ENCODE measurements at places on chromosomes 7 and 10.

DNA sequence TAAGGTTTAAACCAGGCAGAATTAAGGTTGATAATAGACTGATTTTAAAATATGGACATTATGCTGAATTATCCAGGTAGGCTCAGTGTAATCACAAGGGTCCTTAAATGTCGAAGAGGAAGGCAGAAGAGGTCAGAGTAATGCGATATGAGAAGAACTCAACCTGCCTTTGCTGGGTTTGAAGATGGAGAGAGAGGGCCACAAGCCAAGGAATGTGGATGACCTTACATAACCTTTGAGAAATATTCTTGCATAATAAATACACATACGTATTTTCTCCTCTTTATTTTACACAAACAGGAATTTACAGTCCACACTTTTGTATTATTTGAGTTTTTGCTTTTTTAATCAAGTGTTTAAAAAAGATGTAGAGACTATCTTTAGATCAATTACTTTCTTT lies 88.5 kb downstream of the ST7 start:
- no peak for DNase-seq

GRCh38 chr7:55129541-55130394 lies 111.0 kb downstream of the EGFR start:
- DNase-seq, result peak; percentile 38

DNA sequence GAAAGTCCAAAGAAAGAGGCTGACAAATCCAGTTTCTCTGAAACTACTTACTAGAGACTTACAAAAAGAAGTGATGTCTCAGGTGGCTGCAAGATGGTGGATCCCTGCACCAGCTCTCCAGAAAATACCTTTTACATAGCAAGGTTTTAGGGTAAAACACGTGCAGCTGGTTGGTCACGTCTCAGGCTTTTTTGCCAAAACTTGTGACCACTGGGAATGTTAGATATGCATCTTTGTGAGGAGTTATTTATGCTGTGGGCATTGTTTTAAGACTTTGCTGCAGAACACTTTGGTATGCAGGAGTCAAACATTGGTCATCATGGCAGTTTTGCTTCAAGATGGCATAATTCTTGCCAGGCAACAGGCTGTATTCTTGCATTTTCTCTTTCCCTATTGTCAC lies 1352.8 kb downstream of the REEP3 start:
- no peak for DNase-seq

DNA sequence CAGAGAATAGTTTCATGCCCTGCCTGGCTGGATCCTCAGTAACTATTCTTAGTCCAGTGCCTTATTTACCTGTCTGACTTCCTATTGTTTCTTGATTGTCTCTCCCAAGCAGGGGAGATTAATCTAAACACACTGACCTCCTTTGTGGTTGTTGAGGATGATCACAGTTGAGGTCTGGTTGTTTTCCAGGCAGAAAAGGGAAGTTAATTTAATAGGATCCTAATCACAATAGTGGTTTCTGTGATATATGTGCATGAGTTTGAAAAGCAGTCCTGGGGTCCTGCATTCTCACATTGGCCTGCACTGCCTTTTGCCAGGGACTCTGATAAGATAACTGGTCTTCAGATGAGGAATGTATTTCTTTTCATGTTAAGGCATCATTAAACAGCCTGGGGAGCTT lies 130.1 kb downstream of the SND1 start:
- no peak for DNase-seq

GRCh38 chr10:61411706-61412105 lies 41.5 kb downstream of the TMEM26 start:
- DNase-seq, result no peak

GRCh38 chr10:78291722-78292121 lies 258.1 kb downstream of the RPS24 start:
- DNase-seq, result no peak

GRCh38 chr10:124689911-124690498 lies 54.2 kb downstream of the FAM53B start:
- no peak for DNase-seq

- DNase-seq, result no peak
Measured at GRCh38 chr10:20303453-20304152, 487.4 kb downstream of the PLXDC2 start.

DNA sequence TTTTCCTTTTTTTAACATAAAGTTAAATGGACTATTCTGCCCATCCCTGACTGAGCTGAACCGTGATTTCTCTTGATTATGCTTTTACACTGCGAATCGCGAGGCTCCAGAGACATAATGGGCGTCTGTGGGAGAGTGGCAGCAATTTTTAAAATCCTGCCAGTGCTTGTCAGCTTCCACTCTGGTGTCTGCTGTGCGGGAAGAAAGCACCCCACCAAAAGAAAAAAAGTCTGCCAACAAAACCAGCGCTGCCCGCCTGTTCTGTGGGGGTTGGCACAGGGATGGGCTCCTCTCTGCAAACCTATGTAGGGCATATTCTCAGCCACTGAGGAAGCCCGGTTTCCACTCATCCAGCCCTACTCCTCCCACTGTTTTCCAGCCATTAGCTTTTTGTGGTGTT lies 592.3 kb upstream of the GALNT17 start:
- DNase-seq, result no peak

DNA sequence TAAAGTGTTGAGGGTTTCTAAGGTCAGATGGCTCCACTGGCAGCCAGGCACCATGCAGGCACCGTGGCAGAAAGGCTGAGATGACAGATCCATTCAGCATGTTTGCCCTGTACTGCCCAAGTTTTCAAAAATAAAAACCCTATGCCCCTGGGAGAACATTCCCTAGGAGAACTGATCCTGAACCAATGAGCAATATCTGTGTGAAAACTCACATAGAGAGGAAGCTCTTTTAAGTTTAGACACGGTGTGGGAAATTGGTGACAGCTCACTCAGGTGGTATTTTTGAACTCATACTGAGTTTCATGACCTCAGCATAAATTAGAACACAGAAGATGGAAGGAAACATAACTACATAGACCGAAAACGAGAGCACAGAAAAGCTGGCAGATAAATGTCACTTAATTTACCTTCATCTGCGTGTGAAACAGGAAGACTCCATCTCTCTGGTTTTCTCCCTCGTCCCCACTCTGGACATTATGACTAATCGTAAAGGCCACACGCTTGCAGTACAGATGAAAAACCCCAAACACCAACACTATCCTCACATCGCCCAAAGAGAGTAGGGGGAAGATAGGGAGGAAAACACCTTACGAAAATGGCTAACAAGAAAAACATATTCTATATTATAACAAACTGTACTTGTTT lies 127.8 kb downstream of the ICA1 start:
- DNase-seq, result no peak

- DNase-seq, result no peak
Measured at GRCh38 chr10:46518028-46518725, 38.3 kb downstream of the GPRIN2 start.

DNA sequence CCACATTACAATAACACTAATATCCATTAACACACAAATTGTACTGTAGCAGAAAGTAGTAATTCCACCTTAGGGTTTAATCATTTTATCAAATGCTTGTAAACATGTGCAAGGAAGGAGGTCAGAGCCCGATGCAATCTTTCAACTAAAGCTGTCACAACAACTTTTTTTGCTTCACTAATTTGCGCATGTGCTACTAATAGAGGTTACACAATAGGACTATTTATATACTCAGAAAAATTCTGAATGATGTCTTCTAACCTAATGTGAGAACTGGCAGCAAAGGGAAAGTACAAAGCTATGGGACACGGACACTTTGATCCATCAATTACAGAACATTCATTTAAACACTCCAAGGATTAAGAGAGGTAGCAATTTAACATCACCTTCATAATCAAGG lies 244.4 kb downstream of the CHCHD3 start:
- DNase-seq, result no peak

DNA sequence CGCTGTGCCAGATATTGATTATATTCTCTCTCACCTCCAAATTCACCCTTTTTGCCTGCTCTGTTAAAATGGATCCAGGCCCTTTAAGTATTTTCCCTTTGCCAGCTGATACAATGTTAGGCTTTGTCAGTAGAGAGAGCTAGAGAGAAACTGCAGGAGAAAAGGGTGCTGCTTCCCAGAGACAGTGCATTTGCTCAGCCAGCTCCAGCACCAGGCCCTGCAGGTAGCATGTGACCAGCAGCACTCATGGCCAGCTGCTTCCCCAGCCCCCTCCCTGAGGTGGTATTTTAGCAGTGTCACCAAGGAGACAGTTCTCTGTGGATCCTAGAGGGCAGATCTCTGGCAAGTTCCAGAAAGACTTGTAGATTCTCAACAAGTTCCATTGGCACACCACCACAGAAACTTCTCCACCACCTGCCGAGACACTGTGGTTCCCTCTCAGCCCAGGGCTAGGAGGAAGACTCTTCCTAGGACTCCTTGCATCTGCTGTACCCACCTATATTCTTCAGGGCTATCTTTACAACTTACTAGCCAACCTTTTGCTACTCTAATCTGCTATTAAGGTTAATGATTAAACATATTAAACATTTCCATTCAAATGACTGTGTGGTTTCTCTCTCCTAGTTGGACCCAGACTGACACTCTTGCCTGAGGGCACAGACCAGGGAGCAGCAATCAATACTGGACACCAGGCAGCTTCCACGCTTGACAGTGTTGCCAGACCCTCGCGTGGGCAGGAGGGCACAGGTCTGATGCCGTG lies 35.6 kb upstream of the ADAM12 start:
- peak; percentile 1 for DNase-seq

- no peak for DNase-seq
Measured at GRCh38 chr10:129544205-129545202, 77.5 kb downstream of the MGMT start.

DNA sequence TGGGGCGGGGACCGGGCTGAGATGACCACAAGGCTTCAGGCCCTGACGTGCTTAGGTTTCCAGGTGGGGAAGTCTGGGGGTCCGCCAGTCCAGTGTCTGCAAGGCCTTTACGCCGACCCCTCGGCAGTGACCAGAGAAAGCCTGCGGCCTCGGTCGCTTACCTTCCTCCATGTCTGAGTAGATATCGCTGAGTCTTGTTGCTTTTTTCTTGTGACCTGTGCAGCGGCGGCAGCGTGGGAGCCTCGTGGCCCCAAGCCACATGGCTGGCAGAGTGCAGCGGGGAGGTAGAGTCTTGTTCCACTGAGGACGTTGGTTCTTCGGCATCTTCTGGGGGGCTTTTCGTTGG lies 329 bp downstream of the NOLC1 start:
- DNase-seq, result no peak

GRCh38 chr7:70881167-70881847 lies 250.6 kb upstream of the GALNT17 start:
- no peak for DNase-seq
